ENCODE measurements at places on chromosomes 6 and 20.

GRCh38 chr6:139628270-139628669 is 253.8 kb upstream of the CITED2 start:
- DNase-seq, result no peak

DNA sequence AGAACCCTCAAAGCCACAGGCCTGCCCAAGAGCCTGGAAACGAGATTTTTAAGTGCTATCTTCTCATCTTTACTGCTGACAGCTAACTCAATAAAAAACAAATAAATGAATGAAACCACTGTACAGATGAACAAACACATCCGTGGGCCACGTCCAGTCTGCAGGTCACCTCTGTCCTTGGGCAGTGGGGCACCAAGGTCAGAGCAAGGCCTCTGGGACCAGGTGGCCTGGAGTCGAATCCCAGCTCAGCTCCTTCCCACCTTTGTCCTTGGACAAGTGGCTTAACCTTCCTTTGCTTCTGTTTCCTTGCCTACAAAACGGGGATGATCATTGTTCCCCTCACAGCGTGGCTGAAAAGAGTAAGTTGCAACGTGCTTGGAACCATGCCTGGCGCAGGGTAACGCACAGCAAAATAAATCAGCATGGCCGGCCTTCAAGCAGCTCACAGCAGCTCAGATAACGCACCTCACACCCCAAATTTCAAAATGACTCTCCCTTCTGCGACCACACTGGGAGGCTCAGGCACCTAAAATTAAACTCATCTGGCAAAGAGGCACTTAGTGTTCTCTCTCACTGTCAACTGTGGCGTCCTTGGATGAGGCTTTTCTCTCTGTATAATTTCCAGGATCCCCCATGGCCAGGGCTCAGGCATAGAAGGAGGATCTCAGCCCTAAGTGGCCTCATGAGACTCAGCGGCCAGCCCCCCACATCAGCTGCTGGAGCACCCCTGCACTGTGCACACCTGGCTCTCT is 35.7 kb downstream of the RRBP1 start:
- no peak for DNase-seq

DNA sequence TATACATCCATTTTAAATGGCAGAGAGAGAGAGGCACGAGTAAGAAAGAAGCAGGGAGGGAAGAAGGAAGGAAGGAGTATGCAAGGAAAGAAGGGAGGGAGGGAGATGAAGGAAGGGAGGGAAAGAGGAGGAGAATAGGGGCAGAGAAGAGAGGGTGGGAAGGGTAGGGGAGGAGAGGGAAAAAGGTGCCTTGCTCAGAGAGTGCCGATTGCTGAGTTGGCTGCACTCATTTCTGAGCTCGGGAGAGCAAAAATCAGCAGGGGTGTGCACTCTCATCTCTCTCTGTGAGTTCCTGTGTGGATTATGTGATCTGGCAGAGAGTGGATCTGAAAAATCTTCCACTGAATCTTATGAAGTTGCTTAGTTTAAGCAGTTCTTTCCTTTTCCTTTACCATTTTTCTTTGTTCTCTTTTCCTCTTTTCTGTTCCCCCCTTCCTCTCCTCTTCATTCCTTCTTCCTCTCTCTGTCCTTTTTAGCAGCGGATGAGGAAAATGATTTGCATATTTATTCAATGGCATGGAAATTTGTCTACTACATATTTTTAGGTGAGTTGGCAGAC is 108.7 kb downstream of the PERP start:
- no peak for DNase-seq

GRCh38 chr6:55756531-55757031 is 118.8 kb downstream of the BMP5 start:
- DNase-seq, result no peak

GRCh38 chr6:152329638-152330448 is 307.3 kb downstream of the SYNE1 start:
- no peak for DNase-seq

DNA sequence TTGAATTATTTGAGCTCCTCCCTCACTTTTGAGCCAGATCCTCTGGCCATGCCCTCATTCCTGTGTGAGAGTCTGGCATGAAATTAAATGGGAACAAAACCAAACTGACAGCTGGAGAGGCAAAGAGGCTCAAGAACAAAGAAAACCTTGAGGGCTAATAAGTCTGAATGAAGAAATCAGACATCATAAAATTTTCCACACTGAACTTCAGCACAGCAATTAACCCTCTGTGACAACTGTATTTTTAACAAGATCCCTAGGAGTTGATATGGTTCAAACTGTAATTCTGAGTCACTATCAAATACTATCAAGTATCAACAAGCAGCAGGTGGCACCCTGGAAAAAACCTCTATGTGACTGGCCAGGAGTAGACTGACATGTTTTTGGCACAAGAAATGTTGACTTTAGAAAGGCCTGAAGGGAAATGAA is 109.4 kb upstream of the EMILIN3 start:
- no peak for DNase-seq

DNA sequence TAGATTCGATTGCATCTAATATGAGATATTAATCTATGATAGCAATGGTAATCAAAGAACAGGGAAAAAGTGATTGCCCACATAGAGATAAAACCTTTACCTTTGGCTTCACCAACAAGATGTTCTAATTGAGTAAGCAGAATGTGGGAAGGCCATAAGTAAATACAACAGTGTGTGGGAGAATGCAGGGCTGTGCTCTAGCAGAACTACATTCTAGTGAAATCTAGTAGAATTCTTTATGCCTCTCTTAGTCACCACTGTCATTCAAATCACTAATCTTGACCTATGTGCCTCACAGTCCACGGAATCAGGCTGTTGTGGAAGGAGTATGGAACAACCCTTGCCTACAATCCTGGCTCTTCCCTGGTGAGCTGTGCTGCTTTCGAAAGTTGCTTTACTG is 30.4 kb upstream of the MCM9 start:
- DNase-seq, result no peak

DNA sequence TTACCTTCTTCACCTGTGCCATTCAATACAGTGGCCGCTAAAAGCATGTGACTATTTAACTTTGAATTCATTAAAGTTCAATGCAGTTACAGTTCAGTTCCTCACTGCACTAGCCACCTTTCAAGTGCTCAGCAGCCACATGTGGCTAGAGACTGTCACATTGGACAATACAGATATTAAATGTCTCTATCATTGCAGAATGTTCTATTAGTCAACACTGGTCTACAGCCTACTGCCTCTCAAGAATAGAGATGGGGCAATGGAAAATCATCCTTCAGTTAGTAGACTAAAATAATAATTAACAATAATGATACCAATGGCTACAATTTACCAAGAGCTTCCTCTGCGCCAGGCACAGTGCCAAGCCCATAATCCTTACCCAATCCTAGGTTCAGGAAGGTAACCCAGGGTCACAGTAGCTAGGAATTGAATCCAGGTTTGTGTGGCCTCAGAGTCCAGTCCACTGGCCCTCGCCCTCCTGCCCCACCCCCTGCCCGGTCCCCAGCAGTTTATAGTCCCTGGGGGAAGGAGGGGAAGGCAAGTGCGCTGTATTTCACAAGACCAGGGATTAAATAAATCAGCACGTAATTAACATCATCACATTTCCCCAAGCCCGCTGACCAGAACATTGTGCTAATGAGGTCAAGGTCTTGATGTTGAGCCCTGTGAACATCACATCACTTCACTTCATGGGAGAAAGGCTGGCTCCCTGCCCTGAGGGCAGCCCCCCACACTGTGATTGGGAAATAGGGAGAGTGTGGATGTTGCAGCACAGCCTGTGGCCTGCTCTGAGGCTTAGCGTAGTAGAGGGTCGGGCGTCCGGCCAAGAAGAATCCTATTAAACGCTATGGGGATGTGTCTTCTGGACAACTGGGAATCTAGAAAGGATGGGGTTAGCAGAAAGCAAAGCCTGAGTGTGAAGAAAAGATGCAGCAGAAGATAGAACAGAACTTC is 147.2 kb downstream of the VEGFA start:
- no peak for DNase-seq

Measured in naive thymus-derived CD8-positive, alpha-beta T cell (primary cell).